ENCODE measurements at places on chromosomes 2 and 18.
A peak's percentile ranks its signal among the peaks of the same experiment; 100 is the strongest.

DNA sequence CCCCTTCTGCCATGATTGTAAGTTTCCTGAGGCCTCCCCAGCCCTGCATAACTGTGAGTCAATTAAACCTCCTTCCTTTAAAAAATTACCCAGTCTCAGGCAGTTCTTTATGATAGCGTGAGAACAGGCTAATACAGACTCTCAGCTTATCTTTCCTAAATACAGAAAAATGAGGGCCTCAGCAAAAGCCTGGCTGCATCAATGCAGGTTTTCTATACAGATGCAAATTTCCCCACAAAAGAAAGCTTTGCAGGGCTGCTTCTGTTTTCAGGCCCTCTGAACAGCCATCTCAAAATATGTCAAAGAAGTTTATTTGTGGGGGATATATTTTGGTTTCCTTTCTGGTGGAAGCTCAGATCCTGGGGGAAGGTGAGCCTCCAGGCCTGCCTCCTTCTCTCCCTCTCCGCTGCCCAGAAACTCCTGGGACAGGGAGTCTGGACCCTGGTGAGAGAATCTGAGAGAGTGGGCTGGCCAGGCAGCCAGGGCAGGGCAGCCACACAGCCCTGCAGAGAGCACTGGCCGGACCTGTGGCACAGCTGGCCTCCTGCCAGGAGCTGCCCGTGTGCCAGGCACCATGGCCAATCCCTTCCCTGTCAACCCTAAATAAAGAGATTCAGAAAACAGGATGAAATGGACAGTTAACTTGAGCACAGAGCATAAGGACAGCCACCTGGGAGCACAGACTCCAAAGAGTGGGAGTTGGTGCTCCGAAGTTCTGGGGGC, 21.6 kb upstream of the AGXT start:
- no peak for DNase-seq

DNA sequence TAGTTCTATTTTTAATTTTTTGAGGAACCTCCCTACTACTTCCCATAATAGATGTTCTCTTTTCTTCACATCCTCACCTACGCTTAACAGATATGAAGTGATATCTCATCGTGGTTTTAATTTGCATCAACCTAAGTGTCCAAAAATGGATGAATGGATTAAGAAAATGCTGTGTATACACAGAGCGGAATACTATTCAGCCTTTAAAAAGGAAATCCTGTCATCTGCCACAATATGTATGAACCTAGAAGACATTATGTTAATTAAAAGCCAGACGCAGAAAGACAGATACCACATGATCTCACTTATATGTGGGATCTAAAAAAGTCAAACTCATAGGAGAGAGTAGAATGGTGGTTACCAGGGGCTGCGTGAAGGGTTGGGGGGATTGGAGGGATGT, 113.0 kb downstream of the PTRHD1 start:
- no peak for DNase-seq

DNA sequence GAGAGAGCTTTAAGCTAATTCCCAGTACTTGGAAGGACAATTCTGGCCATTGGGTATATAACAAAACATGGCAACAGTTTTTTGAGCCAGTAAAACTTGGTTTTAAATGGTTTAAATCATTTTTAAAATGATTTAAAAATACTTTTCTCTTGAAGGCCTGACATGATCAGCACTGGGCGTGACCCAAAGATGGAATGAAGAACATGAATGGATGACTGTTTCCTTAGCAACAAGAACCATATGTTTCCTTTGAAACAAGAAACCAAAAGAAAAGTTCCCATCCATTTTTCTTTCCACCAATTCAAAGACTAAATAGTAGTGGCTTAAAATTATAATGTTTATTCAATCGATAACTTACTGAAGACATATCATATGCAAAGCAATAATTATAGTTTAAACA, 348.3 kb upstream of the FIGN start:
- DNase-seq = no peak

DNA sequence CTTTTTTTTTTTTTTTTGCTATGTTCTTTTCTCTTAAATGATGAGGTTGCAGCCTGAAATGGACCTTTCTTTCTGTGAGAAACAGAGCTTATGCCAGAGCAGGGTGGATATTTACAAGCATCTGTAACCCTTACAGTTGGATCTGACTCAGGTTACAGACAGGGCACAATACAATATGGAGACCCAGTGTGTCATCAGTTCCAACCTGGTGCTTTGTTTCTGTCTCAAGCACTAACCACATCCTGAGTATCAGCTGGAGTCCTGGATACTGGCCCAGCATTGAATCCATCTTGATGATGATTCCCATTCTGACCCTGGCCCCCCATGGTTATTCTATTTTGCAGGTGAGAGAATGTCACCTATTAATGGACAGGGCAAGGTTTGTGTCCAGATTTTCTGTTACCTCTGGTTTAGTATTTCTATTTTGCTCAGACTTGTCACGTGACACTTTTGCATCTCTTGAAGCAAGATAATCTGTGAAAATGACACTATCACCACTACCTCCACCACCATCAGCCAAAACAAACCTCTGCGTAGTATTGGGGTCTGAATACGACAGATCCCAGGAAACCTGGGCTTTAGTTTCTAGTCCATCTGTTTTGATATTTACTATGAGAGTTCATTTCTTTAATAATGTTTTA, 174.0 kb downstream of the CCDC85A start:
- DNase-seq = no peak

DNA sequence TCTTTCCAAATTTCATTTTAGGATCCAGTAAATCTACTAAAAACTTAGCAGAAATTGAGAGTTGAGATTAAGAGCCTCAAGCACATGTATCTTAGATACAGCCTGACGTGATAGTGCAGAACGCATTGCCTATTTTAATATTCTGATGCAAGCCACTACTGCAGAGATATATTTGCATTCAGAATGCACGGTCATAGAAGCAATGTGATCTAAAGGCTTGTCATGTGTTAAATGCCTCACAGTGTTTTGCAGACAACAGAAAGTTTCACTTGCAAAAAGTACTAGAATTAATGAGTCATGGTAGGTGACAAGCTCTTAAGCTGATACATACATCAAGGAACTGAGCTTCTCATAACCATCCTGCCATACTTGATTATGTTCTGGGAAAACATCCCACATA, 886.7 kb upstream of the CHAC2 start:
- no peak for DNase-seq

- DNase-seq = peak; percentile 29
Observed at GRCh38 chr18:78984941-78985784, 5.5 kb downstream of the SALL3 start.

DNA sequence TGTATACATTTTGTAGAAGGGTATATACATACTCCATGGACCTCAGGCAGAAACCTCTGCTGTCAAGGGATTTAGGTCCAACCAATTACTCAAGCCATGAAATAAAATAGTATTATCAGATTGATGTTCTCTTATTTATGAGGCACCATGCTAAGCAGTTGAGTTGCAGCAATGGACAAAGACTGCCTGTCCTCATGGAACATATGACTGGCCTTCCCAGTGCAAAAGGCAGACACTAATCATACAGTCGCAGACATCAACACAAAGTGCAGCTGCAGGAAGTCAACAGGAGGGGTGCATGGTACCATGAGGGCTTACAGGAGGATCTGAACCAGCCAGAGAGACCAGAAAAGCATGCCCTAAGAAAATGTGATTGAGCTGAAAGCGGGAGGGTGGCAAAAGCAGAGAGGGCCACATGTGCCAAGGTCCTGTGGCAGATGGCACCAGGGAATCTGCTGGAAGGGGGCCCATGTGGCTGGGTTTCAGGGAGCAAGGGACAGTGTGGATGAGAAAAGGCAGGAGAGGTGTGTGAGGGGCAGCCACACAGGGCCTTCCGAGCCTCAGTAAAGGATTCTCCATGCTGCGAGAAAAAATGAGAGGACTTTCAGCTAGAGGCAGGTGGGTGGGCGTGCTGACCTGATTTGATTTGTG, 61.4 kb upstream of the RNF152 start:
- no peak for DNase-seq

DNA sequence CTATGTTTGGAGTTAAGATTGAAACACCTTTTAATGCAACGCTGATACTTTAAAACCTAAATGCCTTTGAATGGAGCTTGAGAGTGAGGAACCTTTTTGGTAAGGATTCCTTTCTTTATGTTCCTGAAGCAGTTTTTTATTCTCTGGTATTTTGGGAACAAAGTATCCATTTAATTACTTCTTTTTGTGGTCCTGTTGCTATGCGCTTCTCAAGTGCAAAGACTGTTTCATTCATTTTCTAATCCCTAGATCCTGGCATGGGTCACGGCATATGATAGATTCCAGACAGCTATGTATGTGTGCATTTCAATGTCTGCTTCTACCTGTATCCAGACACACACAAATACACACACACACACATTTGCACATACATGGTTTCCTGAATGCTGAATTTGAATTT, 28.0 kb downstream of the TRPM8 start:
- DNase-seq = no peak

DNA sequence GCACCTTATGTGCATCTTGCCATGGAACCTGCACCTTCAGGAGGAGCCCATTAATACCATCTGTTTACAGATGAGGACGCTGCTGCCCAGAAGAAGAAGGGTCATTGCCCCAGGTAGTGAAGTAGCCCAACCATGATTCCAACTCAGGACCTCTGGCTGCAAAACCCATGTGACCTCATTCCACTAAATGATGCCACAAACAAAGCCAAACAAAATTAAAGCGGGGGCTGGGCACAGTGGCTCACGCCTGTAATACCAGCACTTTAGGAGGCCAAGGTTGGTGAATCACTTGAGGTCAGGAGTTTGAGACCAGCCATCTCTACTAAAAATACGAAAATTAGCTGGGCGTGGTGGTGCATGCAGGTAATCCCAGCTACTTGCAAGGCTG, 202.1 kb downstream of the EIPR1 start:
- no peak for DNase-seq

DNA sequence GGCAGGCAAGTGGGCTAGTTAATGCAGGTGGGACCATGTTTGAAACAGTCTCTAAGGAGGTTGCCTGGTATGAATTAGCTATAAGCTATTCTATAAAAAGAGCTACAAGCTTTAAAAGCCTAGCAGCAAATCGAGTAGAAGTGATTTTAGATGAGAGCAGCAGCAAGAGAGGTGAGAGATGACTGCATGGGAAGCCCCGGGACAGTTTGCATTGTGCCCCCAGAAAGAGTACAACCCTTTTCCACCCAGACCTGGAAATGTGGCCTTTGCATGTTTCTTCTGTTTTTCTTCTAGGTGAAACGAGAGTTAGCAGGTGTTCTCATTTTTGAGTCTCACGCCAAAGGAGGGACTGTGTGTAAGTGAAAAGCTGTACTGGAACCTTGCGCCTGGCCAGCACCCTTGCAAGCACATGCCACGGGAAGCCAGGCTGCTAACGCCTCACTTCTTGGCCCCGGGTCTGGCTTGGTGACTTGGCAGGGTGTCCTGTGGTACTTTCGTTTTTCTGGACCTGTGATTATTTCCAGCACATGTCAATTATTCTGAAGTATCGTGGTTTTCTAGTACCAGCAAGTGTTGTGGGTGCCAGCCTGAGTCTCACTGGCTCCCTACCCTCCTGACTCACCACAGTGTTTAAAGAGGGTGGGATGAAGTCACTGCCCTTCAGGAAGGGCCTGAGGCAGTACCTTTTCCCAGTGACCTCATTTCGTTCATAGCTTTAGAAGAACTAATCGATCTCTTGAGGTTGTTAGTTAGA, 90.3 kb upstream of the MAP3K20 start:
- peak; percentile 92 for DNase-seq

DNA sequence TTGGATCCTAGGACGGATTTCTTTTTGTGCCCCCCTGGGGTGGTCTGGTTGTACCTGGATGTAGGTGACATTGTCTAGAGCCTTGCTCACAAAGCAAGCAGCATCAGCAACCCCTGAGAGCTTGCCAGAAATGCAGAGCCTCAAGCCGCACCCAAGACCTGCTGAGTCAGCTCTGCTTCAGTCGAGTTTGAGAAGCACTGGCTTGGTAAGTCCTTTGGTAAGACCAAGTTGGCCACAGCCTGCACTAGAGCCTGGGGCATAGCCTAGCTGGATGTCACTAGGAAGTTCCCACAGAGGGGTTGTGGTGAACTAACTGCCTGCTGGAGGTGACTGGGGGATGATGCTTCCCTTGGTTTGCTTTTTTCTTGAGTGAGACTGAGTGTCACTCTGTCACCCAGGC, 6.2 kb downstream of the ABCG5 start:
- DNase-seq = peak; percentile 19

GRCh38 chr2:63553049-63553448, 35.2 kb downstream of the WDPCP start:
- DNase-seq = peak; percentile 26

GRCh38 chr2:172709566-172710291, 25.9 kb upstream of the RAPGEF4 start:
- DNase-seq = no peak

DNA sequence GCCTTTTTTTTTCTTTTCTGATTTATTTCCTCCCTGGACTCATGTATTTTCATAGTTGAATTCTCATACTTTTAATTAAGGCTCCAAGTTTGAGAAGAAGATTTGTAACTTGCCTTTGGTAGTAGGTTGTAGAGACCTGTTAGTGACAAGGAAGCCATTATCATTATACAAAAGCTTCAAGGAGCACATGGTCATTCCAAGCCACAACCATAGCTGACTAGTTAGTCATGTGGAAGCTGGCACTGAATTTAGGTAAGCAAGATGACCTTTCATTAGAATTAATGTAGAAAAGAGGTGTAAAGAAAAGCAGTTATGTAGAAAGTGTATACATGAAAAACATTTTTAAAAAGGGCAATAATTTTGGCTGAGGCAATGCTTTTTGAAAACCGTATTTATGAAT, 89.7 kb downstream of the LRP1B start:
- peak; percentile 55 for DNase-seq

DNA sequence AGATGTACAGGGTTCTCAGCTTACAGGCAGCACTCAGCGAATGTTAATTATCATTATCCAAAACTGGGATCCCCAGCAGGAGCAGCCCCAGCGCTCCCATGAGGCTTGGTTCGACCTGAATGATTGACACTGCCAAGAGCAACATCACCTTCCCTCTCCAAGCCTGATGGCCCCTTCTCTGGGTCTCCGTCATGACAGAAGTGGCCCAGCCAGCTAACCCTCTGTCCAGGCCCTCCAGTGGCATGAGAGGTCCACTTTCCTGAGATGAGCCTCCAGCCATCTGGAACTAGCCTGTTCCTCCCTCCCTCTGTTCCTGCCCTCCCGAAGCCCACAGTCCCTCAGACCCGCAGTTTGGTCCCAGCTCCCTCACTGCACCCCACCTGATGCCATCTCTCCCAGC, 97.0 kb upstream of the RAB6C start:
- DNase-seq = no peak

- peak; percentile 72 for DNase-seq
Observed at GRCh38 chr2:28717339-28717758, 34.3 kb upstream of the PPP1CB start.

DNA sequence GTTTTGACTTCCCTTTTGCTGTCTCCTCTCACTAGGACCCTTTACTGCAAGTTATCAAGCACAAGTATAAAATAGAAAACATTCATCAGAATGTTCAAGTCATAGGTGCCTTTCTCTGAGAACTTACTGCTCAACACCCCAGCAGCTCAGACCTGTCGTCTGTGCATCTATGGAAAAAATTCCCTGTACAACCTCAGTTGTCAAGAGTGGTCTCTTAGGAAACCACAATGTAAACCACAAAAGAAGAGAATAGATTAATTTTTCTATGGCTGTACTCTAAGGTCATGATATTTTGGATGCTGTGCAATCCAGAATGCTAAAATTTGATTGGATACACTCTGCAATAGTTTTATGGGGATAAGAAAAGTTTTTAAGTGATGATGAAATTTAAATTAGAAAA, 84.1 kb downstream of the RBMS1 start:
- DNase-seq = no peak

- no peak for DNase-seq
Observed at GRCh38 chr2:16008856-16009255, 68.5 kb downstream of the MYCN start.

- DNase-seq = peak; percentile 24
Observed at GRCh38 chr18:49837889-49838288, 24.6 kb upstream of the ACAA2 start.
